ENCODE measurements at places on chromosomes 12 and 14. TPM values are rescaled to one million over a fixed set of nuclear protein-coding genes. Genes with fewer than 3 reads are reported as not detected.

- H3K36me3 ChIP-seq: peaks cover 7% of the 10 kb centered on the region
- H3K4me1 ChIP-seq: peaks cover 8% of the 10 kb centered on the region
- H3K4me3 ChIP-seq: no peak overlapping the region
- H3K27me3 ChIP-seq: no peaks in the 10 kb centered on the region
Observed at GRCh38 chr12:27486961-27487360, 37.0 kb upstream of the PPFIBP1 start.

DNA sequence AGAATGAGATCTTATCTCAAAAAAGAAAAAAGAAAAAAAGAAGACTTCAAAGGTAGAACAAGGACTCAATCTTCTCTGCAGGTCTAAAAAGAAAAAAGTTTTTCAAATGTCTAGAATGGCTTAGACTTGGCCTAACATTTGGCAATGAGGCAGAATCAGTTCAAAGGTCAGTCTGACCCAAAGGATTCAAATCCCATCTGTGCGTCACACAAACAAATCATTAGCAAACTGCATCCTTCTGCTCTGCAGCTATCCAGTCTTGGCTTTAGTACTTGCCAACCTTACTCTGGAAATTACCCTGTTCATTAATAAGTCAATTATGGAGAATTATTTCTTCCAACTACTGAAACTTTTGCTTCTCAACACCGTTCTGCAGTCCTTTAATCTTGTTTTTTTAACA lies 3.1 kb downstream of the YAF2 start:
- H3K27ac ChIP-seq: peak overlapping the region; percentile 39
- no peak for DNase-seq
- H3K36me3 ChIP-seq: peaks cover 8% of the 10 kb centered on the region
- H3K4me1 ChIP-seq: peaks cover 46% of the 10 kb centered on the region
- H3K27me3 ChIP-seq: no peaks in the 10 kb centered on the region

DNA sequence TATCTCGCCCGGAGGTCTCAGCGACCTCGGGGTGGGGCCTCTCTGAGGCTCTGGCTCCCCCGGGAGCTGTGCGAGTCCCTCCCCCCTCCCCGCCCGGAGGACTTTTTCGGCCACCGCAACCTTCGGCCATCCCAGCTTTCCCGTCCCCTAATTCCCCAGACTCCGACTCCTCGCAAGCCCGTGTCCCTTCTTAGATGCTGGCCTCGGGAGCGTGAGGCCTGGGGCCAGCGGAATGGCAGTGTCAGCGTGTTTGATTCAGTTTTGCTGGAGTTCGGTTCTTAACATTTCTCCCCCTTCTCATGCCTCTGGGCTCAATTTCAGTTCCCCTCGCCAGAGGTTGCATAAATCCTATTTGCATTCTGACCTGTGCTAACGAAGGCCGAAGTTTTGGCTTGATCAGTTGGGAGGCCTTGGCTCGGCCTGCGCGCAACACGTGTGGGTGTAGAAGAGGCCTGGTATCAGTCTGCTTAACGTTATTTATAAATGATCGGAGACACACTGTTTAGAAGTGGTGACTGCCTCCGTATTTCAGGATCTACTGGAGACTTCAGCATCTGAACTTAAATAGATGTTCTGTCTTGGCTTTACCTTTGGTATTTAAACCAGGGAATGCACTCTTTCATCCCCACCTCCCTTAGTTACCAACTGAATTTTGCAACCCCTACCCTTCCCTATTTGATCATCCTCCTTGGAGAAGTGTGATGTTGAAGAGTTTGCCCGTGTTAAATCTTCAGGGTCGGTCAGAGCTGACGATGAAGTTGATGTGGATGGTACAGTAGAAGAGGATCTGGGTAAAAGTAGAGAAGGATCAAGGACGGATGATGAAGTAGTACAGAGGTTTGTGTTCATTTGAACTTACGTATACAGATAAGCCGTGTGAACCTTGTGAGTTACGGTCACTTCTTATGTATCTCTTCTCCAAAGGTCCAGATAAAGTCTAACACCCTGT lies 851 bp downstream of the HSP90B1 start:
- peak overlapping the region; percentile 98 for H3K27ac ChIP-seq
- H3K36me3 ChIP-seq: peaks cover 41% of the 10 kb centered on the region
- peak overlapping the region; percentile 94 for H3K4me3 ChIP-seq
- peaks cover 9% of the 10 kb centered on the region for H3K27me3 ChIP-seq
- no peak for DNase-seq
- H3K4me1 ChIP-seq: peaks cover 61% of the 10 kb centered on the region

DNA sequence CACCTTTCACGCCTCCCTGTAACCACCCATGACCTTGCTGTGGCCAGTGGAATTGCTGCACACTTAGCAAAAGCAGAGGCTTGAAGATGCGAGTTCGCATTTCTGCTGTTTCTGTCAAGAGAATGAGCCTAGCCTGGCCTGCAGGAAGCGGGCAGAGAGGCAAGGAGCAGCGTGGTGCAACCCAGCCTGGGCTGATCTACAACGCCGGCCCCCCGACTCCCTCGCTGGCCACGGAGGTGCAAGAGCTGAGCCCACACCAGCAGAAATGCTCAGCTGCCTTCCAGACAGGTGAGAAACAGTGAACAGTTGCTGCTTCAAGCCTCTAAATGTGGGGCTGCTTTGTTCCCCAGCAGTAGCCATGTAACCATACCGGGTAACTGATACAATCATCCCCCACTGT lies 116.4 kb downstream of the NCOR2 start:
- H3K4me1 ChIP-seq: peaks cover 27% of the 10 kb centered on the region
- no peak overlapping the region for H3K4me3 ChIP-seq
- no peak overlapping the region for H3K27ac ChIP-seq
- DNase-seq: no peak
- peaks cover 10% of the 10 kb centered on the region for H3K36me3 ChIP-seq

DNA sequence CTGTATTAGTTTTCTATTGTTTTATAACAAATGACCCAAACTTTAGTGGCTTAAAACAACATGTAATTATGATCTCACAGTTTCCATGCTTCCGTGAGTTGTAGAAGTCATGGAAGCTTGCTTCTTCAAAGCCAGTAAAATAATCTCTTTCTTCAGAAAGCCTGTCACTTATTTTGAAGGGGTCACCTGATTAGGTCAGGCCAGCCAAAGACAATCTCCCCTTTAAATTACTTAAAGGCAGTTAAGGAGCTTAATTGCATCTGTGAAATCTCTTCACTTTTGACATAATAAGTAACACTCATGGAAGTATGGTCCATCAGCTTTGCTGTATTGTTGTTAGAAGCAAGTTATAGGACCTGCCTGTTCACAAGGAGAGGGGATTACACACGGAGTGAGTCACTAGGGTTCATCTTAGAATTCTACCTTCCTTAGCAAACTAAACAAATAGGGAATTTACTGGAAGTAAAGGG lies 89.8 kb downstream of the FAR2 start:
- no peaks in the 10 kb centered on the region for H3K27me3 ChIP-seq
- peaks cover 15% of the 10 kb centered on the region for H3K4me1 ChIP-seq
- no peak for DNase-seq
- no peaks in the 10 kb centered on the region for H3K36me3 ChIP-seq
- H3K4me3 ChIP-seq: no peak overlapping the region

DNA sequence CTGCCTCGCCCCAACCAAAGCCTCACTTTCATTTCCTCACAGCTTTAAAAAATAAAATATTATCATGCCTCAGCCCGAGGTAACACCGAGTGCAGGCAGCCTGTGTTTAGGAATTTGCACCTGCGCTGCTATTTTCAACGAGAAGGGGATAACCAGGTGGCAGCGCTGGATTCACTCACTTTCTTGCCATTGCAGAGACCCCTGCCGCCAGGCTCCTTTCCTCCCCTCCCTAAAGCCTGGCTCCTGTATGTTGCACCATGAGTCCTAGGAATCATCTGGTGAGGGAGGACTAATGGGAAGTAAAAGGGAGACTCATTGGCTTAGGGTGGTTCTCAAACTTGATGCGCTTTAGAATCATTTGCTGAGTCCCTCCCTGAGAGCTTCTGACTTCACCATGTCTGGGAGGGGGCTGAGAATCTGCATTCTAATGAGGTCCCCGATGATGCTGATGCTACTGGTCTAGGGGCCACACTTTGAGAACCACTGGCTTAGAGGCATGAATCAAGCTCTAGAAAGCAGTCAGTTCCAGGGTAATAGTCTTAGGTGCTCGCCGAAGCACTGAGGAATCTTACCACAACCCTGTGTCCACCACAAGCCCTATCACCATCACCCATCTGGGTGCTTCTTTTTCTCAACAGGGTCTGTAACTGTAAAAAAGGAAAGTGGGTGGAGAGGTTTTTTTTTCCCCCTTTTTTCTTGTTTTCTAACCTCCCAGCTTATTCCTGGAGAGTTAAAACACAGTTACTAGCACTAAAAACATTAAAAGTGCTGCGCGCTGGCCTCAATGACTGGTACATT lies 83.8 kb downstream of the SLC38A1 start:
- peaks cover 2% of the 10 kb centered on the region for H3K27me3 ChIP-seq
- H3K4me1 ChIP-seq: peaks cover 22% of the 10 kb centered on the region
- no peak overlapping the region for H3K27ac ChIP-seq
- H3K4me3 ChIP-seq: no peak overlapping the region

DNA sequence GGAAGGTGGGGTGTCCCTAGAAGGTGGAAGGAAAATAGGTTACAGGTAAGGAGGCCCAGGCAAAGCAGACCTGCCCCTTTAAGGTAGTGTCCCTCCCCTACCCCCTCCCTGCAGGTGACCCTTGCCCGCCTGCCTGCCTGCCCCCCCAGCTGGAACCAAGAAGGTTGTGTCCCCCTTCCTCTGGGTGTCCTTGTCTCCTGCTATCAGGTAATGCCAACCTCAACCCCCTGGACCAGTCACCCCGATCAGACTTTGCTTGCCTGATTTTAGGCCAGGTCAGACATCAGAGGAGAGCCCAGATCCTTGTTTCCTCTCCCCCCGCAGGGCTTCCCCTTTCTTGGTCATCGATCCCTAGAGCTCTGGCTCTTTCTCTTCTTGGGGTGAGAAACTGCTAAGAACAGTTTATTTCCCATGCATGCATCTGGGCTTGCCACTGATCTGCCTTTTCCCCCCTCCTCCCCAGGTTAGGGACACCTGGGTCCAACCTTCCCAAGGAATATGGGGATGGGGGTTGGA lies at the start of gene SLC39A5:
TSS of gene SLC39A5 (plus strand) at position 136 of the 516 bp plus-strand sequence. CDS start 1,224 bp downstream, outside the sequence.
- H3K27ac ChIP-seq: no peak within 1 kb of the TSS
- H3K4me3 ChIP-seq: no peak within 1 kb of the TSS
- DNase-seq: no peak

DNA sequence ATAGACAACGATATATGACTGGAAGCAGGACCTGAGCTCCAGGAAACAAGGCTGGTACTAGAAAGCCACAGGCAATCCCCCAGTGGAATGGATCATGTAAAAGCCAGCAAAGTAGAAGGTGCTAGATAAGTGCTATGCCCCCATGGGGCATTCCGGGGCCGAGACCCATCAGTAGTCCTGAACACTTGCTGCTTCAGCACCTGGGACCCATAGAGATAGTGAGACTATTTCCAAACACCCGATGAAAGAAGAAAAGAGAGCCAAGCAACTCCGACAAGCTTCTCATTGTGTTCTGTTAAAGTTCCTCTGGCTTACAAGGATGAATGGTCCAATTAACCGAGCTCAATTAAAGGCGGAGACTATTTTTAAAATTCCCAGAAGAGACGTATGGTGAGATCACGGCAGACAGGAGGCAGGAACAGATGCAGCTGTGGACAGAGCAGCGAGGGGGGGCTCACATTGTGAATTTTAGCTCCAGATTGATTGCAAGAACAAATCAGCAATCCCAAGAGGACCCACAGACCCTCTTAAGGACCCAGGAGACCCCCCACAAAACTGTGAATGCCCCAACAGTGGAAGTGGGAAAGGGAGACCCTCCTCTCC lies 142.5 kb upstream of the OVCH1 start:
- H3K27me3 ChIP-seq: no peaks in the 10 kb centered on the region
- H3K4me1 ChIP-seq: no peaks in the 10 kb centered on the region
- no peak overlapping the region for H3K4me3 ChIP-seq
- DNase-seq: no peak
- H3K27ac ChIP-seq: no peak overlapping the region

- no peaks in the 10 kb centered on the region for H3K27me3 ChIP-seq
- H3K4me3 ChIP-seq: no peak overlapping the region
- peaks cover 15% of the 10 kb centered on the region for H3K4me1 ChIP-seq
- no peaks in the 10 kb centered on the region for H3K36me3 ChIP-seq
Observed at GRCh38 chr14:68085742-68086141, 266.2 kb downstream of the RAD51B start.

GRCh38 chr12:27347779-27348178 lies 15.1 kb downstream of the BMAL2 start:
- no peak for DNase-seq
- H3K27me3 ChIP-seq: no peaks in the 10 kb centered on the region
- H3K4me3 ChIP-seq: no peak overlapping the region
- no peak overlapping the region for H3K27ac ChIP-seq
- no peaks in the 10 kb centered on the region for H3K36me3 ChIP-seq

- no peak for DNase-seq
- H3K36me3 ChIP-seq: peaks cover 5% of the 10 kb centered on the region
- no peak overlapping the region for H3K27ac ChIP-seq
- no peak overlapping the region for H3K4me3 ChIP-seq
- no peaks in the 10 kb centered on the region for H3K4me1 ChIP-seq
Observed at GRCh38 chr12:132289356-132290202, 39.8 kb downstream of the GALNT9 start.

- H3K4me1 ChIP-seq: peaks cover 73% of the 10 kb centered on the region
- DNase-seq: peak; percentile 72
- peak overlapping the region; percentile 58 for H3K27ac ChIP-seq
- peaks cover 16% of the 10 kb centered on the region for H3K36me3 ChIP-seq
- peak overlapping the region; percentile 24 for H3K4me3 ChIP-seq
Observed at GRCh38 chr14:89507521-89507920, 90.5 kb upstream of the FOXN3 start.

- no peaks in the 10 kb centered on the region for H3K36me3 ChIP-seq
- no peak for DNase-seq
- H3K27ac ChIP-seq: no peak overlapping the region
- H3K27me3 ChIP-seq: no peaks in the 10 kb centered on the region
- no peak overlapping the region for H3K4me3 ChIP-seq
- H3K4me1 ChIP-seq: no peaks in the 10 kb centered on the region
Observed at GRCh38 chr12:73950507-73950906, 587.1 kb upstream of the ATXN7L3B start.

GRCh38 chr14:50082308-50082742 lies 34.0 kb downstream of the VCPKMT start:
- peaks cover 2% of the 10 kb centered on the region for H3K27me3 ChIP-seq
- H3K36me3 ChIP-seq: no peaks in the 10 kb centered on the region
- no peak overlapping the region for H3K27ac ChIP-seq
- no peak overlapping the region for H3K4me3 ChIP-seq
- peaks cover 30% of the 10 kb centered on the region for H3K4me1 ChIP-seq

- H3K4me1 ChIP-seq: peaks cover 33% of the 10 kb centered on the region
- H3K4me3 ChIP-seq: no peak overlapping the region
- peaks cover 11% of the 10 kb centered on the region for H3K27me3 ChIP-seq
- DNase-seq: no peak
Observed at GRCh38 chr12:115916910-115917668, 360.4 kb downstream of the MED13L start.

DNA sequence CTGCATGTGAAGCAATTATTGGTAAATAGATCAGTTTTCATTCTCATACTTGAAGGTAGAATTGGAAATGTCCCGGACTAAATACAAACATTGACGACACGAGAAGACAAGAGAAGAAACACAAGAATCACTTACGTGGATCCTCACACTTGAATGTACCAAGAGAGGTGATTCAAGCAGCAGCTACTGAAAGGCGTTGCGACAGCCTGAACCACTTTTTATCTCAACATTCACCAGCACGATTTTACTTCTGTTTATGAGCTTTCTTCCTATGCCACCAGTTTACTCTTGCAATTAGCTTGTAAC lies 3.6 kb upstream of the FZD10 start:
- DNase-seq: no peak
- no peak overlapping the region for H3K27ac ChIP-seq
- H3K36me3 ChIP-seq: no peaks in the 10 kb centered on the region
- H3K27me3 ChIP-seq: peaks cover 5% of the 10 kb centered on the region
- no peak overlapping the region for H3K4me3 ChIP-seq
- no peaks in the 10 kb centered on the region for H3K4me1 ChIP-seq

The KRT3 gene
- total RNA-seq: not detected

The GLIPR1L1 gene
- total RNA-seq: not detected

The SLC6A13 gene
- total RNA-seq: not detected

The GNS gene
- total RNA-seq: 86.0 TPM

The SLC16A7 gene
- 40.0 TPM for total RNA-seq

The TOMM20L gene
- not detected for total RNA-seq

The CLEC6A gene
- total RNA-seq: not detected

The FLVCR2 gene
- 0.18 TPM for total RNA-seq

The CATSPERB gene
- total RNA-seq: not detected
